ENCODE measurements at places on chromosomes 16 and 17.

DNA sequence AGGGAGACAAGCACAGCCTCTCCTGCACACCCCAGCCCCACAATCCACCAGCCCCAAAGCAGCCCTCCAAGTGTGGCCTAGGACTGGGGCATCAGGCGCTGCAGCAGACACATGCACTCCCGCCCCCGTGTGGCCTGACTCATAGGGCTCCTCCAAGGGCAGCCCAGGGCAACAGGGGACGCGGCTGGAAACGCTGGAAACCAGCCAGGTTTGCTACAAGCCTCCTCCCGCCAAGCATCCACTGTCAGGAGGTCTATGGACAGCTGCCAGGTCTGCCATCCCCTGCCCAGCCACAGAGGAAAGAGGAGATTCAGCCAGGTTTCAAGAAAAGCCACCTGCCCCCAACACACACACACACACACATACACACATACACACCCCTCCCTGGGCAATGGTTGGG lies 25.8 kb downstream of the SRCIN1 start:
- no peak for DNase-seq

DNA sequence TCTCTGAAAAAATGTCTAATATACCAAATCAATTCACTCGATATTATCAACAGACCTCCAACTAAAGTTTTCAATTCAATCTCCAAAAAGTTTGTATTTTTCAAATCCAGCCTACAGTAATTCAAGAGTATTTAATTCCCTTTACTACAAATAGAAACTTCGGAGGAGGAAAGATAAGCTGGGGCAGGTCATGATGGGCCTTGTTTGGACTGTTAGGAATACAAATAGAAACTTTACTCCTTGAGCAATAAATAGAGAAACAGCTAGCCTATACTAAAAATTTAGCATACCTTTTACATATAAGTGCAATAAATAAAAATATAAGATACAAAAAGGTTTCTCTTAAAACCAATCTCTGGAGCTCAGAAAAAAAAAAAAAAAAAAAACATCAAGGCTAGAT lies 98.2 kb downstream of the NCOR1 start:
- no peak for DNase-seq

DNA sequence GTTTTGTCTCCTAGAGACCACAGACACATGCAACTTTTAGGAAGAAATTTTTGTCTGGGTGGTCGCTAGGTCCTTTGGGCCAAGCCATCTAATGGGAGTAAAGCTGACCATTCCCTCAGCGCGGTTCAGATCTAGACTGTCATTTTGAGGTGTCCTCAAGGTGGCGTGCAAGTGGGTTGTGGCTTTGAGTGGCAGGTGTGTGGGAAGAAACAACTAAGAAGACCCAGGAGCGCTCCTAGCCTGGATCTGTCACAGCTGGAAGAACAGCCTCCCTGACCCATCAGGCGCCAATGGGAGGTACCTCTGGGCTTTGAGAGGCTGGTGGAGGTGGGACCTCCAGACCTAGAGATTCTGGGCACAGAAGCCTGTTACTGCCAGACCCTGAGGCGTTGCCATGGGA lies 645.1 kb downstream of the KCNJ18 start:
- DNase-seq: no peak

DNA sequence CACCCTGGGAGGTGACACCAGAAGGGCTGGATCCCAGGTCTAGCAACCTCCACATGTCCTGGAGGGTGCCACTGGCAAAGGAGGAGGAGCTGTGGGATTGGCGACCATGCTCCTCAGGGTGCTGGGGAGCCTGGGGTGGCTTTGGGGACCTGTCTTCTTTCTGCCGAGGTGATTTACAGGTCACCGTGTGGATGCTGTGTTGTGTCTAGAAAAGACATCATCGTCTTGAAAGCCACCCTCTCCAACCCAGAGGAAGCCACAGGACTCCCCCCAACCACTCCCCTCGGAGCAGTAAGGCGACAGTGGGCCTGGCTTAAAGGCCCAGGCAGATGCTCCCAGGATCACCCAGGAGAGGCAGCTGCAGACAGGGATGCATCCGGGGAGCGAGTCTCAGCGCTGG lies 29.7 kb upstream of the FASN start:
- DNase-seq: no peak

- DNase-seq: no peak
These were observed 2.0 kb downstream of the SLC46A1 start for GRCh38 chr17:28404007-28404406.

GRCh38 chr17:8922451-8922850 lies 43.1 kb downstream of the PIK3R5 start:
- DNase-seq: no peak

GRCh38 chr17:51144266-51145022 lies 8.9 kb upstream of the NME1 start:
- no peak for DNase-seq

GRCh38 chr16:27847030-27847550 lies 216.4 kb downstream of the GSG1L start:
- no peak for DNase-seq

DNA sequence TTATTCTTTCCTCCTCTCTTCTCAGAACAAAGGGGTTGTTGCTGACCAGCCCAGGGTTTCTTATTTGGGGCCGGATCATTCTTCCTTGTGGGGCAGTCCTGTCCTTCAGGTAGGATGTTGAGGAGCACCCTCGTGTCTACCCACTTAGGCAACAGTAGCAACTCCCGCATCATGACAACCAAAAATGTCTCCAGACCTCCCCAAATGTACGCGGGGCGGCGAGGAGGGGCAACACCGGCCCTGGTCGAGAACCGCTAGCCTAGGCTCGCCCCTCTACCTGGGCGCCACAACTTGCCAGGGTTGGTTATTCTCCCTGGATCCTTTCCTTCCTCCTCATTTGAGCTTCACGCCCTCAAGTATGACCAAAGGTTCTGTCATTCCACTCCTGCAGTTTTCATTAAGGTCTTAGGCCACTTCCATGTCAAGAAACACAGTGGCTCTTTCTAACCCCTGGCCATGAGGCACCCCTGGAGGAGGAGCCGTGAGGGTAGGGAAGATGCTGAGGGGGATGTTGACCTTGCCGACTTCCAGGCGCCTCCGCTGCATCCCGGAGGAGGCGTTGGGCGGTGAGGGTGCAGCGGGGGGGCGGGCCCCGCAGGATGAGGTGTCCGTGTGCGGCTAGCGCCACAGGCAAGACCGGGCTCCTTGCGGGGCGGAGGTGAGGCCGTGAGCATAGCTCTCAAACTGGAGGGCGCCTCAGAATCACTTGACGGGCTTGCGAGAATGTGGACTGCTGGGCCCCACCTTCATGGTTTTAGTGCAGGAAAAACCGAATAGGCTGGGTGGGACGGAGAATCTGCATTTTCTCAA lies 712 bp upstream of the SPECC1 start:
- DNase-seq: no peak

Data from cerebellar nuclear complex (tissue), 1 donor.